ENCODE measurements at places on chromosomes 4 and X. TPM values are rescaled to one million over a fixed set of nuclear protein-coding genes. Genes with fewer than 3 reads are reported as not detected.

- DNase-seq: no peak
Observed at GRCh38 chr4:21952549-21952948, 4.0 kb upstream of the KCNIP4 start.

The SMR3B gene
- total RNA-seq: not detected

The PPARGC1A gene
- 0.86 TPM for total RNA-seq

The MAGED2 gene
- total RNA-seq: 235 TPM

DNA sequence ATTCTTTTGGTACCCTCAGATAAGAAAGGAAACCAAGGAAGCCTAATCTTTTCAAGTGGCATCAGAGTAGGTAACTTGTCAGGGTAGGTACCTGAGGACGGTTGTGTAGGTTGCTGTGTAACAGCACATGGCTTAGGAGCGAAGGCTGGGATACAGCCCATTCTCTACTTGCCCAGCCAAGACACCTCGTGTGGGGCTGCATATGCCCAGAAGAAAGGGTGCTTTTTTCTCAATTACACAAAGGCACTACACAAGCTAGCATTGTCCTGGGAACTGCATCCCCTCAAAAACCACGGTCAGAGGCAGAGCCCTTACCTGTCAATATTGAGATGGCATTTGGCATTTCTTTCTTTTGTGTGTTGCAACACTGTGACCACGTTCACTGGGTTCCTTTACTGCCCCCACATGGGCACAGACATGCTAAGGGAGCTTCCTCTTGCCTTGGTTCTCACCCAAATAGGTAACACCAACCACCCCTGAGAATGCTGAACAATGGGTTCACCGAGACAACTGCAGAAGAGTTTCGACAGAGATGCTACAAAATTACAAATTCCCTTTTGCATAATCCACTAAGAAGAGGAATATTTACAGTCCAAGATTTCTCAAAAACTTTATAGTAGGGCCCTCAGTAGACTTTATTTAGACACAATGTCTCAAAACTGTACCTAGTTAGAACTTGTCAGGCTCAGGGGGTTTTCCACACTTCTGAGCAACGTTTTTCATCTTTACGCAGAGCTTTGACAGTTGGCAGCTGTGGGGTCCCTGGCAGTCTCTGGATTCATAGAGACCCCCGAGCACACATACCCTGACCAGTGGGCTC, 35.8 kb upstream of the TNIP3 start:
- no peak for DNase-seq

DNA sequence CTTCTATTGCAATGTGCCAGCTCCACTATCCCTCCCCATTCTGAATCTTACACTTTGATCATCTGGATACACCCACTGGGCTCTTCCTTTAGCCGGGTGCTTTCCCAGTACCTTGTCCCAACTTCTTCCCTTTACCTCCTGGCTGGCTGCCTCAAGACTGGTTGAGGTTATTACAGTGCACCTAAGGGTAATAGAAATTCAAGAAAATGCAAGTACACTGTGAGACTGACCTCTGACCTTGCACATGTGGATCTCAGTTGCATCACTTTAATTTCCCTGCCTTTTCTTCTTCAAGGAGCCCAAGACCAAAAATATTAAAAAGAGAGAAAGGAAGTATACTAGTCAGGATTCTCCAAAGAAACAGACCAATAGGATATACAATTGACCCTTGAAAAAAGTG, 53.9 kb upstream of the NOCT start:
- DNase-seq: peak; percentile 63

The MSX1 gene
- 4.3 TPM for total RNA-seq

- DNase-seq: no peak
Observed at GRCh38 chrX:72621163-72621562, 48.5 kb upstream of the HDAC8 start.

DNA sequence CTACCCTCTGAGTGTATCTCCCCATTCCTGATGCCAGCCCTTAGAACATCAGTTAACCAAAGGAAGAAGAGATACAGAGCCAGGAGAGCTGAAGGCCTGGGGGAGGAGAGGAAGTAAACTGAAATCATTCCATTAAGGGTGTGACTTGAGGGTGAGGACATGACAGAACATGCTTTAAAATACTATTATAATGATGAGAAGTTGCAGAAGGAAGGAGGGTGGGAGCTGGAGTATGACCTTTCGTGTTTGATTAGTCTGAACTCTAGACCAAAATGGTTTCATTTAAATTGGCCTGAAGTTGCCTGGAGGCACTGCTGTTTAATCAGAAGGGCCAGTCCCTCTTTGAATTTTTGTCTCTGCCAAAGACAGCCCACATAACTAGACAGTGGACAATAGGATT, 11.4 kb downstream of the INTS6L start:
- DNase-seq: no peak

DNA sequence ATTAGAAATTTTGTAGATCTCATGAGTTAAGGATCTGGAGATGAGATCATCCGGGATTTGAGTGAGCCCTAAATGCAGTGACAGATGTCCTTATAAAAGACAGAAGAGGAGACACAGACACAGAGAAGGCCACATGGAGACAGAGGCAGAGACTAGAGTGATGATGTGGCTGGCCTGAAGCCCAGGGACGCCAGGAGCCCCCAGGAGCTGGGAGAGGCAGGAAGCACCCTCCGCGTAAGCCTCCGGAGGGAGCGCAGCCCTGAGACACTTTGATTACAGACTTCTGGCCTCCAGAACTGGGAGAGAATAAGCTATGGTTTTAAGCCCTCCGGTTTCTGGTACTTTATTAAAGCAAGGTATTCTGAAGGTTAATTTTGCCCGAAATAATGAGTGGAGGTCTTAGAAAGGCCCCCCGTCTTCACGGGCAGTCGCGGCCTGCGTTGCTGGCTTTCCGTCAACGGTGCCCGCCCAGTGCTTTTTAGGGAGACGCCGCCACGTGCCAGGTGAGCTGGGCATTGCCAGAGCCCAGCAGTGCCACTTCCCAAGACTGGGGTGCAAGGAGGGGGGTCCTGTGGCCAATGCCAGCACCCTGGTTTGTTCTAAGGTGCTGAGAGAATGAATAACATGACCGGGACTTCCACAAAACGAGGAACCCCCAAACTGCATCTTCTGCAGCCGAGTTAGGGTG, 8.1 kb downstream of the DHRSX start:
- no peak for DNase-seq

The CXorf66 gene
- not detected for total RNA-seq

The TAF1 gene
- total RNA-seq: 27.1 TPM

The CLDN34 gene
- under 0.01 TPM for total RNA-seq

GRCh38 chr4:40325406-40326019, 9.6 kb upstream of the CHRNA9 start:
- peak; percentile 76 for DNase-seq

DNA sequence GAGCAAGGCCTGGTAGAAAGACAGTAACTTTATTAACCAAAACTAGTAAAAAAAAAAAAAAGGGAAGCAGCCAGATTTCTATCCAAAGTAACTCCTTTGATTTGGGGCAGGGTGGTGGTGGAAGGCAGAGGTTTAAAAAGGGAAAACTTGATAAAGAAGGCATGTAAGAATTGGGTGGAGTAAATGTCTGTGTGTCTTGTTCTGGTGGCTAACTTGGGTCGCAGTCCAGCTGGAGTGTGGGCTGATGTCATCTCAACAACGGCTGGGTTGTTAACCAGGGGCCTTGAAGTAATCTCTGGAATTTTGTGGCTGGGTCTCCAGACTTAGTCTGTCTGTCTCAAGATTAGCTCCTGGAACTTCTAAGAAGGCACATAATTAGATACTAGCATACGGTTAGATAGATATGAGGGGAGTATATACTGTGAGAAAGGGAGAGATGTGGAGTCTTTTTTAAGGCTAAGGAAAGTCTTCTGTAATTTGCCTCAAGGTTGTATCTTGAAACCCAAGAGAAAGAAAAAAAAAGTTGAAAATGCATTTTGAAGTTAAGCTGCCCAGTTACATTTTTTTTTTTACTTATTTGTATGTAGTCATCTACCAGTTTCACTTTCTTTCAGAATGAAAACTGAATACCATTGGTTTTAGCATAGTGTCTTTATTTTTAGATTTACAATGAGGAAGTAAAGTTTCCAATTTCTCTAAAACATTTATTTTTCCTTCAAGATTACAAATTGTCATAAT, 48.3 kb downstream of the MTHFD2L start:
- peak; percentile 80 for DNase-seq

The NR3C2 gene
- under 0.01 TPM for total RNA-seq
